ENCODE measurements at places on chromosomes 4 and X. TPM values are rescaled to one million over a fixed set of nuclear protein-coding genes. Genes with fewer than 3 reads are reported as not detected.

- no peaks in the 10 kb centered on the region for H3K27me3 ChIP-seq
- H3K27ac ChIP-seq: no peak overlapping the region
- H3K36me3 ChIP-seq: no peaks in the 10 kb centered on the region
- no peaks in the 10 kb centered on the region for H3K4me1 ChIP-seq
Observed at GRCh38 chrX:120200851-120201250, 42.4 kb downstream of the RHOXF2 start.

DNA sequence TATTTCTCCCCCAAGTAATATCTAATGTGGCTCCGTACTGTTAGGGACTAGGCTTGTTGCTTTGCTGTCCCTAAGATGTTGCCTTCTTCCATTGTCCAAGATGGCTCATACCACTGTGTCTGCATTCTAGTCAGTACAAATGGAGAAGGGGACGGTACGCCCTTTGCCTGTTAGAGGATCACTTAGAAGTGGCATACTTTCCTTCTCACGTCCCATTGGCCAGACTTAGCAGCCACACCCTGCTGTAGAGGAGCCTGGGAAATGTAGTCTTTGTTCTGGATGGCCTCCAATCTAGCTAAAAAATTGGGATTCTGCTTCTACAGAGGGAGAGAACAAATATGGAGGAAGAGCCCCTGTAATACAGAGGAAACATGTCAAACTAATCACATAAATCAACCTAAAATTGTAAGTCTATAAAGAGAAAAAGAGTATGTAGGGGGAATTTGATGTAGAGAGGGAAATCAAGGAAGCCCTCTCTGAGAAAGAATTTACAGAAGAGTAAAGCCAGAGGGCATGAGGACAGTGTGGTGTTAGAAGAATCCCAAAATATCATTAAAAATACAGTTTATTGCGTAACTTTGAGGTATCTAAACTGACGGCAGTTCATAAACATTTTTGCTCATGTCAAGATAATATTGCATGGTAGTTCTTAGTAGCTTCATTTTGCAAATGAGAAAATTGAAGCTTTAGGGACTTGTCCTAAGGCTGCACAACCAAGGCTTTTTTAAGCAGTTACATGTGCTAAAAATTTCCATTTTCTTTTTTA is 15.1 kb downstream of the PRIMPOL start:
- H3K4me3 ChIP-seq: no peak overlapping the region
- H3K36me3 ChIP-seq: peaks cover 16% of the 10 kb centered on the region
- DNase-seq: peak; percentile 40

- H3K27me3 ChIP-seq: no peaks in the 10 kb centered on the region
- no peak overlapping the region for H3K27ac ChIP-seq
- H3K36me3 ChIP-seq: no peaks in the 10 kb centered on the region
- no peak overlapping the region for H3K4me3 ChIP-seq
Observed at GRCh38 chrX:24799078-24799477, 105.4 kb downstream of the POLA1 start.

DNA sequence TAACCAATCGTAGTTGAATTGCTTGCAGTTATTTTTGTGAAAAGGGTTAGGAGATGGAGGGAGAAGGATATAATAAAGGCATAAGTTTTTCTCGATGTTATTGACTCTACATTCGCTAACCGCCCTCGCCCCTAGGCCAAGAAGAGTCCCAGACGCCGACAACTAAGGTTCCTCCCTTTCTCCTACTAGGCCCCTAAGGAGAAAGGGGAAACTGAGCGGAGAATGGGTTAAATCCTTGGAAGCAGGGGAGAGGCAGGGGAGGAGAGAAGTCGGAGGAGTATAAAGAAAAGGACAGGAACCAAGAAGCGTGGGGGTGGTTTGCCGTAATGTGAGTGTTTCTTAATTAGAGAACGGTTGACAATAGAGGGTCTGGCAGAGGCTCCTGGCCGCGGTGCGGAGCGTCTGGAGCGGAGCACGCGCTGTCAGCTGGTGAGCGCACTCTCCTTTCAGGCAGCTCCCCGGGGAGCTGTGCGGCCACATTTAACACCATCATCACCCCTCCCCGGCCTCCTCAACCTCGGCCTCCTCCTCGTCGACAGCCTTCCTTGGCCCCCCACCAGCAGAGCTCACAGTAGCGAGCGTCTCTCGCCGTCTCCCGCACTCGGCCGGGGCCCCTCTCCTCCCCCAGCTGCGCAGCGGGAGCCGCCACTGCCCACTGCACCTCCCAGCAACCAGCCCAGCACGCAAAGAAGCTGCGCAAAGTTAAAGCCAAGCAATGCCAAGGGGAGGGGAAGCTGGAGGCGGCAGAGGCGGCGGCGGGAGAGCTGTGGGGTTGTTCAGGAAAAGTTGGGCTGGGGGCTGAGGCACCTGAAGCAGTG is 5.9 kb downstream of the ATOH1 start:
- peaks cover 55% of the 10 kb centered on the region for H3K27me3 ChIP-seq
- no peaks in the 10 kb centered on the region for H3K4me1 ChIP-seq
- no peak overlapping the region for H3K4me3 ChIP-seq
- no peak for DNase-seq
- no peaks in the 10 kb centered on the region for H3K36me3 ChIP-seq
- no peak overlapping the region for H3K27ac ChIP-seq

Gene SASH3
- not detected for total RNA-seq

Gene MXRA5
- total RNA-seq: 79.1 TPM

Gene PAGE2
- not detected for total RNA-seq

Data from GM23248 (cell line).